Activated T-helper 1 cell treated with anti-CD3 and anti-CD28 coated beads, Interleukin-12 subunit alpha, Interleukin-12 subunit beta, Interleukin-2, Interleukin-4 antibody, amounts not matched to agents 30 ng/mL and 10 ng/mL and 1 ng/mL, durations not matched to agents 14 hours and 24 hours and 36 hours (primary cell): ENCODE measurements at places on chromosomes 1 and 21. TPM values are rescaled to one million over a fixed set of nuclear protein-coding genes. Genes with fewer than 3 reads are reported as not detected.

- no peak overlapping the region for H3K4me3 ChIP-seq
- peak overlapping the region; percentile 77 for H3K27ac ChIP-seq
- H3K36me3 ChIP-seq, result peaks cover 20% of the 10 kb centered on the region
- H3K4me1 ChIP-seq, result peaks cover 62% of the 10 kb centered on the region
- no peak for DNase-seq
These were observed 3.8 kb downstream of the PRDM2 start for GRCh38 chr1:13703558-13704490.

GRCh38 chr1:226485192-226485591 is 63.4 kb upstream of the STUM start:
- peaks cover 31% of the 10 kb centered on the region for H3K27me3 ChIP-seq
- H3K4me1 ChIP-seq, result peaks cover 5% of the 10 kb centered on the region
- DNase-seq, result no peak
- H3K27ac ChIP-seq, result no peak overlapping the region
- H3K36me3 ChIP-seq, result no peaks in the 10 kb centered on the region
- no peak overlapping the region for H3K4me3 ChIP-seq

CD1D gene
- total RNA-seq, result 0.22 TPM in 1 of 2 replicates, not detected in the other

- H3K27me3 ChIP-seq, result no peaks in the 10 kb centered on the region
- H3K4me3 ChIP-seq, result no peak overlapping the region
- H3K36me3 ChIP-seq, result peaks cover 2% of the 10 kb centered on the region
- DNase-seq, result no peak
These were observed 152.4 kb downstream of the GABPA start for GRCh38 chr21:25887166-25887565.
